ENCODE measurements at places on chromosomes 3 and 15.

DNA sequence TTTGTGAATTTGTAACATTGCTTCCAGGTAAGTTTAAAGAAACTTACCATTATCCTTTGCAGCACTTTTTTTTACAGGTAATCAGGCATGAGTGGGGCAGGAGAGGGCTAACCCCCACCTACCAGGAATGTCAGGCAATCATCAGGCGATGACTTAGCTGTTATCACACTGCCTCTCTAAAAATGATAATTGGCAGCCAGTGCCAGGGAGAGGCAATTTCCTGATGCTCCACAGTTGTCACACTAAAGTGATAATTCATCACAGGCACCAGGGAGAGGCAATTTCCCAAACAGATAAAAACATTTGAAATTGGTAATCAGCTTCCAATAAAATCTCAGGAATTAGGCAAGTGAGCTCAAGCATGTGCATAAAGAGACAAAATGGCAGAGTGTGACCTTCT is 26.3 kb downstream of the NSUN3 start:
- no peak for DNase-seq

DNA sequence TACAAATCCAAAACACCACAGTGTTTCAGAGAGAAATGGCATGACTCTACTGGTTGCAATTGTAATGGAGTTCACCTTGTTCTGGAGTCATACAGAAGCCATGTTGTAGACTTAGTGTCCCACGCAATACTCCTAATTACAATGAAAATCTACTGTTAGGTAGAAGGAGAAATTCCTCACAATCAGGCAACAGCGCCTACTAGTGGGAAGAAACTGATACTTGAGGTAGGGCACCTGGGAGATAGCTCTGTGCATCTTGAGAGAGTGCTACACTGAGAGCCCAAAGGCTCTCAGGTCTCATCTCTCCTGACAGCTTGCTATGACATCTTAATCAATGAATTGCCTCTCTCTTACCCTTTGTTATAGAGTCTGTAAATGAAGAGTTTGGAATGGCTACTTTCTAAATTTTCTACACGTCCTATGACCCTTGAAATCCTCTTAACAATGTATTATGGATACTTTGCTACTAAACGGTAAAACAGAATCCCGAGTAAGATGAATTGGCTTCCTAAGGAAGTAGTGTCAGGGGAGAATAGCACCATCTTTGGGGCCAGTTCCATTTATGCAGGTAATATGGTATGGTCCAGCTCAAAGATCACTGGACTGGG is 422.7 kb upstream of the TPRG1 start:
- peak; percentile 31 for DNase-seq

- DNase-seq: no peak
Observed at GRCh38 chr15:67089217-67090193, 24.1 kb downstream of the SMAD3 start.

GRCh38 chr3:31027914-31028313 is 133.5 kb upstream of the GADL1 start:
- no peak for DNase-seq

DNA sequence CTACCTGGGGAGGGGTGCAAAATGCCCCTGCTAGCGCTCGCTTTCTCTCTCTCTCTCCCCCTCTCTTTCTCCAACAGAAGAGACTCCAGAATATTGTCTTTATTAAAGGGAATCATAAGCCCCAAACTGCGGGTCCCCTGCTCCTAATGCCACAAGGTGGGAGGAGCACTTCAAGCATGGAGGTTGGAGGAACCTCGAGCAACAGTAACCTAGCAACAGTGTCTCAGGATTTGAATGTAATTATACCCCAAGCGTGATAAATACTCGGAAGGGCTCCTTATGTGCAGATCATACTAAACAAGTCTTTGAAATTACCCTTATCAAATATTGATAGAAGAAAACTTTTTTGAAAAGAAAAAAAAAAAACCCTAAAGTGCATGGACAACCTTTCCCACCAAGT is 582.2 kb upstream of the PPP2R3A start:
- DNase-seq: no peak

- DNase-seq: no peak
Observed at GRCh38 chr3:43094381-43094780, 11.5 kb downstream of the POMGNT2 start.

GRCh38 chr15:101452572-101452971 is 36.9 kb downstream of the PCSK6 start:
- DNase-seq: no peak

DNA sequence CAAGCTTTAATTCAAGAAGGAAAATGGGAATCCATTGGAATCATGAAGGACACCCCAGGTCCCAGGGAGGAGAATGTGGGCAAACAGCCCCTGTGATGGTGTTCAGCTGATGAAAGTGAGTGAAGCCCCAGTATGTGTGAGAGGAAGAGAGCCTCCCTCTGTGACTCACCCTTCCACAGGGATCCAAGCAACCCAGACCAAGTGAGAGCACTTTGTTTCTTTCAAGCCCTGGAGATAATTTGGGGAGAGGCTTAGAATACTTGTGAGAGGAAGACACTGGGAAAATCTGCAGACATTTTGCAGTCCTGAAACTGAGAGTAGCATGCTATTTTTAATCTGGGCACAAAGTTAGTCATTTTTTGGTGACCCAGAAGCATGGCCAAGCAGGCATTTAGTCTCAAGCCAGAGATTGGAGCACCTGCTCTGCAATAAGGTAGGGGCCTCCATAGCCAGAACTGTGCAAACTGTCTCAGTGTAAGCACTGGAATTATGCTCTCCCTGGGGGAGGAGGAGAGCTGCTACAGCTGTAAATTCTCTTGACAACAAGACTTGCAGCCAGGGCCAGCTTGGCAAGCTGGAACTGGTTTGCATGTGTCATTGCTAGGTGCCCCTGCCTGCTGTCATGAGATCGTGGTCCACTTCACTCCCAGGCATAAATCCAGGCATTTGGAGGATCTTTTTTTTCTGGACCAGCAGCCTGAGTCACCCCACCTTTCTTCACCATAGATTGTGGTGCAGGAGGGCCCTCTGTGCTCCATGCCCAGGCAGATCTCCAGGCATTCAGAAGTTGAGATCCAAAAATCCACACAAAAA is 537.8 kb upstream of the DPPA4 start:
- no peak for DNase-seq

- DNase-seq: no peak
Observed at GRCh38 chr3:47143068-47143467, 20.8 kb downstream of the SETD2 start.

DNA sequence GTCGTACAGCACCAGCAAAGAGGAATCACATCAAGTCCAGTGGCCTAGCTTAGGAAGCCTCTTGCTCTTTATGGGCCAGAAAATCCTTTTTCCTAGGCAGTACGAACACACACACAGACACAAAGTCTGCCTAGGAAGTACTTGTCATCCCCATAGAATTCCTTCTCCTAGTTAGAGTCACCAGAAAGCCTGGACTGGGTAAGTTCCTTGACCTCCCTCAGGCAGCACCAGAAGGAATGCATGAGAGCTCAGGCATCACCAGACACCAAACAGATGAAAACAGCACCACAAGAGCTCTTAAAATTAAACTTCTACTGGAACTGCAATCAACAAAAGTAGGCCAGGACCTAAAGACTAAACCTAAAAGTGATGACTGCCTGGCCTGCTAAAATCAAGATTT is 192.9 kb upstream of the CCDC54 start:
- DNase-seq: no peak

- DNase-seq: no peak
Observed at GRCh38 chr15:101657968-101658784, 6.0 kb upstream of the TM2D3 start.

GRCh38 chr3:197961582-197961945 is 1.5 kb downstream of the LMLN start:
- DNase-seq: no peak

DNA sequence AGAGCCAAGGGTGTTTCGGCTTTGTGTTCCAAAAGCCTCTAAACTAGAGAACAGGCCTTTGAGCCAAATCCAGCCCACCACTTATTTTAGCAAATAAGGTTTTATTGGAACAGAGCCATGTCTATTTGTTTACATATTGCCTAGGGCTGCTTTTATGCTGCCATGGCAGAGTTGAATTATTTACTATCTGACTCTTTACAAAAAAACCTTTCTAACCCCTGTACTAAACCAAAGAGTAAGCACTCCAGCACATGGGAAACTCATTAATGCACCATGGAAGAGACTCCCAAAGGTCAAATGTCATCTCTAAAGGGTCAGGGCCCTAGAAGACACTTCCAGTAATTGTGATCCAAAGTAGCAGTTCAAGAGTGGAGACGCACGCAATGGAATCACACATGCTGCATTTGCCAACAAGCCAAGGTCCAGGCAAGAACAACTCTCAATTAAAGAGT is 22.3 kb downstream of the OSBPL10 start:
- no peak for DNase-seq

DNA sequence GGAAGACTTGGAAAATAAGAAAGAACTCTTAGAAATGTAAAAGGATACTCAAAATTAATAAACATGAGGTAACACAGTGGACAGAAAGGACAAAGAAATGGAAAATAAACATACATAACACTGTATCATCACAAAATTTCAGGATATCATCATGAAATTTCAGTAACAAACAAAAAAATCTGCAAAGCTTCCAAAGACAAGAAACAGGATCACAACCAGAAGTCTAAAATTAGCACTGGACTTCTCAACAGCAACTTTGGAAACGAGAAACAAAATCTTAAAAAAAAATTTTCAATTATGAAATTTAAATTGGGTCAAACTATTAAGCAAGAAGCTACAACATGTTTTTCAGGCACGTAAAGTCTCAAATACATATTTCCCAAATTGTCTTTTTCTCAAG is 238.8 kb downstream of the STAG1 start:
- DNase-seq: no peak
